GM19239 (cell line): ENCODE measurements at places on chromosomes 6 and 20.

DNA sequence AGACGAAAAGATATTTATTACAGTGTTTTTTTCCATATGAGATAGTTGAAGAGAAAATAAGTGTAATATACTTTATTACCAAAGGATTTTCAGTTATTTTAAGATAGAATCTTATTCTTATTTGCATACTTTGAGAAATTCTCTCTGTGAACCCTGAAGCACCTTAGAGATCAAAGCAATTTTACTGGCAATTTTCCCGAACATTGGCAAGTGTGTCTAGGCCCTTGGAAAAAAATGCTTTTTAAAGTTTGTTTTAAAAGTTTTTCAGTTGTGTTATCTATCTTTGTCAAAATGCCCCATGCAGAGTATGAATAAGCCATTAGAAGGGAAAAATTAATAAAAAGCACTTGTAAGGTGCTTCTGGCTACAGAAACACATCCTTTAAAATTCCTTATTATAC lies 276.8 kb upstream of the HSF2 start:
- DNase-seq, result no peak

GRCh38 chr20:6635034-6635736 lies 132.3 kb upstream of the BMP2 start:
- no peak for DNase-seq

DNA sequence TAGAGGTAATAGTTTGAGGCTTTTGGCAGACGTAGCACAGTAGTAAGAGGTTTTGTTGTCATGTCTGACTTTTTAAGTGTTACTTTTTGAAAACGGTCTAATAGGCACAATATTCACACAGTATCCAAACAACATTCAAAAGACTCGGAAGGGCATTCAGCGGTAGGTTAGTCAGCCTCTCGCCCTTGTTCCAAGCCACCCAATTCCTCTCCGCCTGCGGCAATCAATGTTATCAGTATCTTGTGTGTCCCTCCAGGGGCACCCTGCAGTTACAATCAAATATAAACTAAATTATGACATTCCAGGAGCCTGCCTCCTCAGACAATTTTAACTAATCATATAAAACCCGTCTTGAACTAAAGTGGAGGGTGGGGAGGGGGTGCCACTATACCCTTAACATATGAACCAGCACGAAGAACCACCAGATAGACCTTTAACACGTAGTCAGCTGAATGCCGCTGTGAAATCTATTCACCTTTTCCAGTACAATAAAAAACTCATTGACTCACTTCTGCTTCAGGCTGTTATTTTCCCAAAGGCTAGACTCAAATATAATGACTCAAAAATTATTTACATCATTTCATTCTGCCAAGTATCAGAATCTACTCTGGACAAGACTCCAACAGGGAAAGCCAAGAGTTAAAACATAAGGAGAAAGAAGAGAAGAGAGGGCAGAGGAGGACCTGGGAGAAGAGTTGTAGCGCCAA lies 1.6 kb downstream of the TENT5A start:
- DNase-seq, result no peak

- no peak for DNase-seq
Observed at GRCh38 chr6:97665446-97665845, 382.4 kb upstream of the MMS22L start.

- no peak for DNase-seq
Observed at GRCh38 chr6:137923866-137924653, 57.0 kb downstream of the TNFAIP3 start.

GRCh38 chr20:58703765-58704371 lies 11.3 kb downstream of the NPEPL1 start:
- no peak for DNase-seq

GRCh38 chr6:129865013-129865412 lies 3.9 kb upstream of the TMEM244 start:
- no peak for DNase-seq

DNA sequence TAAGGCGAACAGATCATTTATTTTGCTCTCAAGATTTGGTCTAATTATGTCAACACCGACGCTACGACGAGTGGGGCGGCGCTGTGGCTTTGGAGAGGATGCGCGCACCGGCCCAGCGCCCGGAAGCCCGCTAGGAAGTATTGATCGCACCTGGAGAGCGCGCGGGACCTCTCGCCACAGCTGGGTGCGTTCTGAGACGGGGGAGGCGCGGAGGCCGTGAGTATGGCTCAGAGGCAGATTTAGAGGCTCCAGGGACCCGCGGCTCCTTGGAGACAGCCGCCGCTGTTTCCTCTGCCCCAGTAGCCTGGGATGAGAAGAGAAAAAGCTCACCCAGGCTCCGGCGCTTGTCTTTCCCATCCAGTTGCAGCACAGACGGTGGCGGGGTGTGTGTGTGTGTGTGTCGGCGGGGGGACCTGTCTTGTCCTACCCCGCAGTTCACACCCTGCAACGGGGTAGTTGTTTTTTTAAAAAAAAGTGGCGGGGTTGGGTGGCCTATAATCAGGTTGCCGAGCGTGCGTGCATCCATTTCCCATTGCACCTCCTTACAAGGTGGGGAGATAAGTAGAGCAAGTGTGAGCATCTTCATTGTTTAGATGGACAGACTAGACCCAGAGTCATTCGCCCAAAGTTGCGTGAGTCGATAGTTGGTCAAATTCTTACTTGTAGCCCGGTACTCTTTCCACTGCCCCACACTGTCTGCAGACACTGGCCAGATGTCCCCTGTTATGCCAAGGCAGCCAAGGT lies 11.2 kb downstream of the TFAP2D start:
- DNase-seq, result no peak

DNA sequence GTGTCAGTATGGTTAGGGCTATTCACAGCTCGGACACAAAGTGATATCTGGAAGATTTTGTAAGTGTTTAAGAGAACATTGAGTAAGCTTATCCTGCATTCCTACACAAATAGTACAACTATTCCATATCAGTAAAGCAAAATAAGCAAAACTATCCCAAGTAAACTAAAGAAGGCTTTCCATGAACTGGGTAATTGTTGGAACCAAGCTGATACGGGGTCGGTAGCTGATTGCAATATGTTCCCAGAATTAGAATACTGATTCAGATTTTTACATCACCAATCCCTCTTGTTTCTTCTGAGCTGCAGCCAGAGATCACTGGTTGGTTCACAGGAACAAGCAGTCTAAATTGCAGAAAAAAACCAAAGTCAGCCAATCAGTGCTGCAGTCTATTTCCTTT lies 54.1 kb downstream of the CDS2 start:
- no peak for DNase-seq

DNA sequence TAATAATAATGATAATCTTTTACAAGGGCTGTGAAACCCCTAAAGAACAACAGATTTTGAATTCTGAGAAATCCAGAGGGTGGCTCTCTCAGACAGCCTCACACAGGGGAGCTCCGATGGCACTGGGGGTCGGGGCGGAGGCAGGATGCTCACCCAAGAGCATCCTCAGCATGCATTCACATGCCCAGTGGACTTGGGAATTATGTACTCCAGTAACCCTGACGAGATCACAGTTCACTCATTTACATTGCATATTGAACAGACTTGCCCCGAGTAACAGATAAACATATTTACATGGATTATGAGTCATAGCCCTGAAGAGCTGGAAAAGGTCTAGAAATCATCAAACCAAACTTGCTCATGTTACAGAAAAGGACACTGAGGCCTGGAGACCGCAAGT lies 482.7 kb upstream of the JARID2 start:
- DNase-seq, result no peak

DNA sequence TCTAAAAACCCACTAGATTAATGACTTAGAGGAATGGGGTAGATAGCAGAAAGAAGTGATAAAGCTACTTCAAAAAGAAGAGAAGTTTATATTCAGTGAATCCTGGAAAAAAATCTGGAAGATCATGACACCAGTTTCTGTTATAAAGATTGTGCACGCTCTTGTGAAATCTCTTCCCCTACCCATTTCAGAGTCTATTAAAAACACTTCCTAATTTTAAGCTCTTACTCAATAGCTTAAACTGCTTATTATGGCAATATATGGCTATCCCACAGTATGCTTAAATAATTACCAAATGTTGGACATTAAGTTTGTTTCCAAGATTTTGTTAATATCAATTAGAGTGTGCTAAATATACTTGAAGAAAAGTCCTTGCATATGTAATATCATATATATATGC lies 585.3 kb upstream of the MAN1A1 start:
- DNase-seq, result no peak

- DNase-seq, result no peak
Observed at GRCh38 chr6:158009114-158009891, 27.6 kb downstream of the SYNJ2 start.

GRCh38 chr20:25364879-25365699 lies 25.5 kb downstream of the ABHD12 start:
- no peak for DNase-seq

- DNase-seq, result no peak
Observed at GRCh38 chr6:15642276-15642675, 20.6 kb downstream of the DTNBP1 start.

DNA sequence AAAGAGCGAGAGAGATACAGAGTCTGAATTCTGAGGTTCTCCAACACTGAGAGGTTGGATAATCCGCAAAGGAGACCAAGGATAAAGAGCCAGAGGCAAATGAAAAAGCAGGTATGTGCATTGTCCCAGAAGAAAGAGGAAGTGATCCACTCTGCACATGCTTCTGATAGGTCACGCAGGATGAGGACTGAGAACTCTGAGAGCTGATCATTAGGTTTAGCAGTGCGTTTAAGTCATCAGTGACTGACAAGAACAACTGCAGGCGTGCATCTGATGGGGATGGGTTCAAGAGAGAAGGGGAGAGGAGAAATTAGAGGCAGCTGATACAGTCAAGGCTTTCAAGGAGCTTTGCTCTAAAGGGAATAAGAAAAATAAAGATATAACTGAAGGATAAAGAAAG lies 301.2 kb upstream of the SGK1 start:
- no peak for DNase-seq

- DNase-seq, result no peak
Observed at GRCh38 chr6:159686703-159687102, 6.3 kb downstream of the SOD2 start.
